NCI-H526 (cell line): ENCODE measurements at places on chromosomes 7 and 10.

DNA sequence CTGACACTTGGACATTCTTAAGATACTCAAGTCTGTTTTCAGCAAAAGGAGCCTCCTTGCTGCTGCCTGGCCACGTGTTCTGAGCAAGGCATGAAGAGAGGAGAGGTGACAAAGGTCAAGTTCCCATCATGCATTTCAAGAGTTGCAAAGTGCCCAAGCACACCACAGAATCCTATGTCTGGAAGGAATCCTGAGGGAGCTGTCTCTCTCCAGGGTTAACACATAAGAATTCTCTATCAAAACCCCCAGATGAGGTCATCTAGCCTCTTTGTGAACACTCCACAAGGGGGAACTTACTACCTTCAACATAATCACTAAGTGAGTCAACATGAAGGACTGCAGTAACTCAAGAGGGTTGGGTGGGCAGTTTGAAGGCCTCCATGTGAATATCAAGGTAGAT, 155.5 kb downstream of the RNF216 start:
- DNase-seq = no peak

- no peak for DNase-seq
Observed at GRCh38 chr10:3350205-3350604, 177.6 kb upstream of the PITRM1 start.

- no peak for DNase-seq
Observed at GRCh38 chr7:85565276-85565675, 378.4 kb upstream of the SEMA3D start.

DNA sequence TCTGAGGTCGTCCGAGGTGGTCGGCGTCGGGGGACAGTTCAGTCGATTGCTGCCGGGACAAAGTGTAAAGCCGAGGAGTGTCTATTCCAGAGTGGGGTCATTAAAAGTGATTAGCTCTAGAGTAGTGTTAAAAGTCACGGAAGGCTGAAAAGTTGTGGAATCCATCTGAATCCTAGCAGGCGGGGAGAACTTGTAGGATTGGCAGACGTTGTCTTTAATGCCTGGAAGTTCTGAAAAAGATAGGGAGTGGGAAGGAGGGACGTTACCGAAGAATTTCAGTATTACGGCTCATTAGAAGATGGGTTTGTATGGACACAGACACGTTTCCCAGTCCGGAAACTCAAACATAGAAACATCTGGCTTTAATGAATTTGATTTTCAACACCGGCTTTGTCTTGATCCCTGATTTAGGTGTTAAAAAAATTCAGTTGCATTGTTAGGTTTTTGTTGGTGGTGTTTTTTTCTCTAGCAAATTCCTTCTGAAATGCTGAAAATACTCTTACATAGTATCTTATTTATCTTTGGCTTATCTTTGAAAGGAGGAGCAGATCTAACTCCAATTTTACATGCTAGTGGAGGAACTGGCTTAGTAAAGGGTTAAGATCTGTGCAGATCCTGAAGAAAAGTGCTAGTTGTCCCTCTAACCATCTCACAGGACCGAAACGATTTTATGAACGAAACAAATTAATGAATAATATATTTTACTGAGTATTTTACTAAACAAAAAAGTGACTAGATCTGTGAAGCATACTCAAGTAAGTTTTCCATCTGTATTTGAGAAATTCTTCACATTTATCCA, 900 bp downstream of the MKLN1 start:
- DNase-seq = peak; percentile 38

- no peak for DNase-seq
Observed at GRCh38 chr7:54961391-54961790, 57.4 kb upstream of the EGFR start.

DNA sequence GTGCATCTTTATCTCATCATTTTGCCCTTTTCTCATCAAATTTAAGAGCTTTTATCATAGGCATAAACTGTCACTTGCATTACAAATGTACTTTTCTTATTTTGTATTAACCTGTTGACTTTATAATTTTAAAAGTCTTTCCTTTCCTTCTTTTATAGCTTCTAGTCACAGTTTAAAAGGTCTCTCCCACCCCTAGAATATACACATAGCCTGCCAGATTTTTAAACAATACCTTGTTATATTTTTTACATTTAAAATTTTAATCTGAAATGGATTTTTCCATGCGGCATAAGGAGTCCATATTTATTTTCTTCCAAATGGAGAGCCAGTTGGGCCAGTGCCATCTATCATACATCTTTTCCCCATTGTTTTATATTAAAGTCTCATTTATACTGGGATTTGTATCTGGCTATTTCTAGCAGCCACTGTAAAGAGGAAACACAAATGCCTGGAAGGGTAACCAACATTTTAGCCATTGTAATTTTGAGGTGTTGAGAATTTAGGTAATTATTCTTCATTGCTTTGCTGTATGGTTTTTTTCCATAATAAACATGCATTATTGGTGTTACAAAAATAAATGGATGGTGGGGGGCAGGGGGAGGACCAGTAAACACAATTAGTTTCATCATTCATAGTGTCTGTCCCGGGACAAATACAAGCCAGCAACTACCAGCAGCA, 92.8 kb downstream of the CCDC71L start:
- DNase-seq = no peak

- DNase-seq = no peak
Observed at GRCh38 chr7:2758673-2759616, 70.9 kb downstream of the AMZ1 start.
